ENCODE measurements at places on chromosomes 5 and 9. TPM values are rescaled to one million over a fixed set of nuclear protein-coding genes. Genes with fewer than 3 reads are reported as not detected.

GRCh38 chr5:72822944-72823343 is 6.5 kb downstream of the TNPO1 start:
- H3K27ac ChIP-seq = no peak overlapping the region
- H3K4me3 ChIP-seq = no peak overlapping the region
- peaks cover 11% of the 10 kb centered on the region for H3K36me3 ChIP-seq
- peaks cover 15% of the 10 kb centered on the region for H3K4me1 ChIP-seq
- no peak for DNase-seq

DNA sequence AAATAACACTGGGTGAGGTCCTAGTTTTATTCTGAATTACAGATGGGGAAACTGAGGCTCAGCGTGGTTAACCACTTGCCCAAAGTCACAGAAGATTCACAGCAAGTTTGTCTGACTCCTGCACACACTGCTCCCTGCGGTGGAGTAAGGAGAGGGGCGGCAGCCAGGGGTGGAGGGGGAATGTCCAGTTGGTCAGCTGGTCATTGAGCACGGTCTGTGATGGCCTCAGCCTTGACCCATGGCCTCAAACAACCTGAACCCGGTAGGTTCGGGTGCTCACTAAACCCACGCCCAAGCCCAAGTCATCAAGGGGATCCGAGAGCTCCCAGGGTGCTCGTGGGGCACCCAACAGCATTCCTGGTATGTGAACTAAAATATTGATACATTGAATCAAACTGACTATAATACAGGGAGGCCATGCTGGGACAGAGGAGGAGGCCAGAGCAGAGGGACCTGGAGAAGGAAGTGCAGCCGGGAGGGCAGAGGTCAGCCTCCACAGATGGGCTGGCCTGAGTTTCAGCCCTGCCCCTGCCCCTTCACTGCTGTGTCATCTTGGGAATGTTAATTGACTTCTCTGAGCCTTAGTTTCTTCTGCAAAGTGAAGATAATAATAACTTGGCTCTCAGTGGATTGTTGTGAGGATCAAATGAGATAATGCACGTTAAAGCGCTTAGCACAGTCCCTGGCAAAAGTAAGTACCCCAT is 3.6 kb upstream of the IL17B start:
- H3K4me3 ChIP-seq = no peak overlapping the region
- H3K4me1 ChIP-seq = no peaks in the 10 kb centered on the region
- no peaks in the 10 kb centered on the region for H3K27me3 ChIP-seq
- H3K27ac ChIP-seq = no peak overlapping the region
- DNase-seq = no peak

GRCh38 chr9:137462396-137462985 is 3.4 kb upstream of the NSMF start:
- no peak overlapping the region for H3K4me3 ChIP-seq
- H3K4me1 ChIP-seq = 0 out of 2 replicates have a peak, but pooled peaks cover 4% of the 10 kb centered on the region
- no peaks in the 10 kb centered on the region for H3K36me3 ChIP-seq
- DNase-seq = no peak

- no peak for DNase-seq
- no peaks in the 10 kb centered on the region for H3K4me1 ChIP-seq
- H3K27ac ChIP-seq = no peak overlapping the region
- H3K36me3 ChIP-seq = no peaks in the 10 kb centered on the region
- H3K27me3 ChIP-seq = no peaks in the 10 kb centered on the region
- H3K4me3 ChIP-seq = no peak overlapping the region
These were observed 197.8 kb downstream of the DMAC1 start for GRCh38 chr9:7601739-7602138.

- H3K27ac ChIP-seq = no peak overlapping the region
- H3K36me3 ChIP-seq = no peaks in the 10 kb centered on the region
- H3K4me3 ChIP-seq = no peak overlapping the region
- no peaks in the 10 kb centered on the region for H3K4me1 ChIP-seq
These were observed 20.1 kb downstream of the SLC35D2 start for GRCh38 chr9:96363175-96363967.

GRCh38 chr5:59301727-59302126 is 591.8 kb downstream of the PDE4D start:
- no peak for DNase-seq
- H3K4me3 ChIP-seq = no peak overlapping the region
- no peaks in the 10 kb centered on the region for H3K36me3 ChIP-seq
- peaks cover 20% of the 10 kb centered on the region for H3K4me1 ChIP-seq

DNA sequence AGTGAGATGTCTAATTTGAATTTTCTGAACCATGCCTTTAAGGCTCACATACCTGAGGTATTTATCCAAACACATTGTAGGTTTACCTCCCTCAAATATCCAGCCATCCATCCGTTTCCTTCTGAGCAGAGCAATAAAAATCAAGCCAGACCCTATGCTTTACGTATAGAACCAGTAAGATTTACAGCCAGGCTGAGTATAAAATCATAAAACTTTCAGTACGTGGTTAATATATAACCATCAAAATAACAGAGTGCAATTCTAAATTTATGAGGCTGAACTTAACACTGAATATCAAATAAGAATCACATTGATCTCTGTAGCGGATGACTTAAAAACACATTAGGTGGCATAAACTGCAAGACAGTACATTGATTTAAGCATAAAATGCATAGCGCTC is 877.9 kb upstream of the WWC1 start:
- no peaks in the 10 kb centered on the region for H3K27me3 ChIP-seq
- DNase-seq = no peak
- H3K4me1 ChIP-seq = no peaks in the 10 kb centered on the region
- no peak overlapping the region for H3K4me3 ChIP-seq
- no peaks in the 10 kb centered on the region for H3K36me3 ChIP-seq
- no peak overlapping the region for H3K27ac ChIP-seq

GRCh38 chr5:150763023-150763769 is 4.4 kb upstream of the DCTN4 start:
- peaks cover 3% of the 10 kb centered on the region for H3K27me3 ChIP-seq
- no peaks in the 10 kb centered on the region for H3K36me3 ChIP-seq
- H3K27ac ChIP-seq = no peak overlapping the region
- peak; percentile 49 for DNase-seq
- H3K4me1 ChIP-seq = peaks cover 13% of the 10 kb centered on the region

DNA sequence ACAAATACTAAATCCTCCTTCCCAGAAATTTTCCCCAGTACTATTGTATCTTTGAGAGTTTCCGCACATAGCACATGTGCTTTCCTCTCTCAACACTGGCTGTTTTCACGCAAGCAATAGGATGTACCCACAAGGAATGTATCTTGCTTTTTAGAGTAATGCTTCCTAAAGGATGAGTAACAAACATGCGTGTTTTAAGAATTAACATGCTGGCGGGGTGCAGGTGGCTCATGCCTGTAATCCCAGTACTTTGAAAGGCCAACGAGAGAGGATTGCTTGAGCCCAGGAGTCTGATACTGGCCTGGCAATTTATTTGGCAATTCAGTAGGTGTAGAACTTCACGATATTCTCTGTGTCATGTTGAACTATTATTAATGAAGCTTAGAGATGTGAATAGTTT is 4.6 kb downstream of the RUFY1 start:
- H3K4me3 ChIP-seq = no peak overlapping the region
- H3K4me1 ChIP-seq = peaks cover 37% of the 10 kb centered on the region
- peaks cover 6% of the 10 kb centered on the region for H3K36me3 ChIP-seq
- H3K27me3 ChIP-seq = no peaks in the 10 kb centered on the region
- no peak overlapping the region for H3K27ac ChIP-seq

DNA sequence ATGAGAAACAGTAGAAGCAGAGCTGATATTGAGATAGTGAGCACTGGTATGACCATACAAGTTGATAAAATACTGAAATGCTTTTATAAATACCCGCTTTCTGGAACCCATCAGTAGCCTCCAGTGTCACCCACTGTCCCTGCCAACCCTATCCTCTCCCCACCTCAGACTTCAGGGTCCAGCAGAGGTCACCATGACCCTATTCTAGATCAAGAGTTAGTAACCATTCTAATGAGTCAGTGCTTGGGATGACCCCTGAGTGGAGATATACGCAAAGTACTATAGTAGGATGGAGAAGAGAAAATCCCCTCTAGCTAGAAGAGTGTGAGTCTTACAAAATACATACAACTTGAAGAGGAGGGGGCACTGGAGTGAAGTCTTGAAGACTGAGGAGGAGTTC is 297.9 kb upstream of the BRINP1 start:
- DNase-seq = no peak
- H3K36me3 ChIP-seq = no peaks in the 10 kb centered on the region
- no peak overlapping the region for H3K4me3 ChIP-seq
- no peaks in the 10 kb centered on the region for H3K4me1 ChIP-seq
- H3K27ac ChIP-seq = no peak overlapping the region
- H3K27me3 ChIP-seq = no peaks in the 10 kb centered on the region

DNA sequence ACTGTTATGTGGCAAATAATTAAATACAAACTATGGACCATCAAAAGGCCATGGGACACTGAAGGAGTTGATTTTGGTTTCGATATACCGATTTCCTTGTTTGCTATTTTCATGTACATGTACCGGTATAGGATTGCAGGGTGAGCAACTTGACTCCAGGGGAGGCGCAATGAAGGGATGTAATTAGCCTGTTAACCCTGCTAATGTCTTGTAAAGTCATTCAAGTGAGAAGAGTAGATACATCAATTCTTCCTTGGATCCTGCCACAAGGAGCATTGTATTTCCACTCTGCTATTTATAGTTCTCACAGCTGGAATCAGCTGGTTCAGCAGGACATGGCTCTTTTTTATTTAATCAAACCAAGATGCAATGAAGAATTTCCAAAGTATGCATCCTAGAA is 102.0 kb downstream of the STK32A start:
- DNase-seq = no peak
- H3K27me3 ChIP-seq = no peaks in the 10 kb centered on the region
- no peak overlapping the region for H3K4me3 ChIP-seq
- H3K36me3 ChIP-seq = no peaks in the 10 kb centered on the region
- no peak overlapping the region for H3K27ac ChIP-seq

GRCh38 chr9:23723672-23724071 is 102.4 kb downstream of the ELAVL2 start:
- H3K27ac ChIP-seq = no peak overlapping the region
- no peak for DNase-seq
- no peaks in the 10 kb centered on the region for H3K36me3 ChIP-seq

GRCh38 chr5:92836855-92837755 is 743.9 kb downstream of the NR2F1-AS1 start:
- H3K36me3 ChIP-seq = no peaks in the 10 kb centered on the region
- H3K27me3 ChIP-seq = no peaks in the 10 kb centered on the region
- no peak overlapping the region for H3K27ac ChIP-seq
- H3K4me3 ChIP-seq = no peak overlapping the region
- H3K4me1 ChIP-seq = no peaks in the 10 kb centered on the region
- DNase-seq = no peak

DNA sequence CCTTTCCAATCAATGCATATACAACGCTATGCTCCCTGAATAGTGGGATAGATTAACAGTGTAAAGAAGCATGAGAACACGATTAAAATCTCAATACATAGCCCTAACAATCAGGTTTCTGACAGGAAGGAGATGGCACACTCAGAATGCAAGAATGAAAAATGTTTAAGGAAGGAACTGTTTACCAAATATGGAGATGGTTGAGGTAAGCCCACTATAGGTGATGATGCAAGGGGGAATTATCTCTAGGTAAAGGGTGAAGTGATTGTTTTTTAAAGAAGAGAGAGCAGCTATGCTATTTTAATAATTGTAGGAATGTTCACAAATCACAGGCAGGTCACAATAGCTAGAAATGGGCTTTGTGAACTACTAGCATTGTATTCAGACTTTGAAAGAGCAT is 302.4 kb downstream of the CHSY3 start:
- 0 out of 2 replicates have a peak overlapping the region, but pooled peaks have one; percentile 22 for H3K27ac ChIP-seq
- no peaks in the 10 kb centered on the region for H3K36me3 ChIP-seq
- H3K4me1 ChIP-seq = peaks cover 9% of the 10 kb centered on the region
- no peak overlapping the region for H3K4me3 ChIP-seq

DNA sequence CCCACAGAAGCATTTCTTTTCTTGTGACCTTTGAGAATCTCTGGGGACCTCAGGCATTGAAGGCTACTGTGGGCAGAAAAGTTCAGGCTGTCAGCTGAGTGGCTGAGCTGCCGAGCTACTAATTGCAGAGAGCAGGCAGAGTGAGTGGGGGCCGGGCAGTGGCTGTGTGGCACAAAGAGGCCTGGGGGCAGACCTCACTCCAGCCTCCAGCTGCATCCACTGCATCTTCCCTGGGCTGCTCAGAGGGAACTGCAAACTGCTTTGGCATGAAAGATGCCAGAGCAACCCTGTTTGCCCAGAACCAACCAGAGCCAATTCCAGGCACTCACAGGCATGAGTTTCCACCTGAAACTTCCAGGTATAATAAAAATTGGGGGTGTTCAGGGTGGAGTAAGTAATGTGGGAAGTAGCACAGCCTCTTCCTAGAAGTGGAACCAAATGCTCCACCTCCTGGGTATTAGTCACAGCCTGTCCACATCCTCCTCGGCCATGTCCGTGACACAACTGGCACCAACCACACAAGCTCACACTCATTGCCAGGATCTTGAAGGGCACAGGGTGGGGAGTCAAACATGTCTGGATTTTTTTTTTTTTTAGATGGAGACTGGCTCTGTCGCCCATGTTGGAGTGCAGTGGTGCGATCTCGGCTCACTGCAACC is 548.9 kb downstream of the BNC2 start:
- H3K4me3 ChIP-seq = no peak overlapping the region
- H3K4me1 ChIP-seq = no peaks in the 10 kb centered on the region
- no peaks in the 10 kb centered on the region for H3K27me3 ChIP-seq

Gene PCDHA9
- not detected for total RNA-seq

Gene OR1J2
- total RNA-seq = not detected

Gene MLANA
- total RNA-seq = not detected

Gene AJM1
- 5.9 TPM for total RNA-seq

Gene NDUFA8
- 73.4 TPM for total RNA-seq
